Stimulated activated CD4-positive, alpha-beta T cell treated with anti-CD3 and anti-CD28 coated beads, TNF-alpha, amount 100 ng/mL, for 24 hours (primary cell): ENCODE measurements at places on chromosomes 7 and 10.

GRCh38 chr7:49244543-49244942 is 320.2 kb downstream of the CDC14C start:
- DNase-seq, result no peak

DNA sequence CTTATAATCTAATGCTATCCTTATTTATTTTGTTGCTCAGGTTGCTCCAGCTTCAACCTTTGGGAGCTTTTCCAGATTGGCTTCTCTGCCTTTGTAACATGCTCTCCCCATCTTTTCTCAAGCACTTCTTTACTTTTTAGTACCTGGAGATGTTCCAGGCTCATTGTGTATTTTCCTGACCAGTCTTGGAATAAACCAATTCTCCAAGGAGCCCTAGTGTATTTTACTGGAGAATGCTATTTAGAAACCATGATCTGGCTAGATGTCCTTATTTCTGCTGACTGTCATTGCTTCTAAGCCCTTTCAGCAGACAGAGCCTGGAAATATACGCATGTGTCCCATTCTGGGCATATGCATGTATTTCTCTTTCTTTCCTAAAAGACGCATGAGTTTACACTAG is 95.7 kb downstream of the EMX2 start:
- DNase-seq, result no peak

DNA sequence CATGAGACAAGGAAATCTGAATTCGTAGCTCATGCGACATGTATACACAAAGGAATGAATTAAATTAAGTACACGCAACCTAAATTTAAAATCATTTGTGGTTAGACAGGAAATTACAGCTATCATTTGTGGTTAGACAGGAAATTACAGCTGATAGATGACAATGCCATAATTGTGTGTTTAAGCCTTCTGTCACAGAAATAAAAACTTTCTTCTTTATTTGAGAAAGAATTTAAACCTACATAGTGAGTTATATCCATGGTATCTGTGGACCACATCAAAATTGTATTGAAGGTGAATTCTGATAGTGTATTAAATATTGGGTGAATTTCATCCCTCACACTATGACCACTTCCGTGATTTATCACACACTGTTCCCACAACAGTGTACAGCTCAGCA is 362.9 kb downstream of the MAGI2 start:
- DNase-seq, result no peak

DNA sequence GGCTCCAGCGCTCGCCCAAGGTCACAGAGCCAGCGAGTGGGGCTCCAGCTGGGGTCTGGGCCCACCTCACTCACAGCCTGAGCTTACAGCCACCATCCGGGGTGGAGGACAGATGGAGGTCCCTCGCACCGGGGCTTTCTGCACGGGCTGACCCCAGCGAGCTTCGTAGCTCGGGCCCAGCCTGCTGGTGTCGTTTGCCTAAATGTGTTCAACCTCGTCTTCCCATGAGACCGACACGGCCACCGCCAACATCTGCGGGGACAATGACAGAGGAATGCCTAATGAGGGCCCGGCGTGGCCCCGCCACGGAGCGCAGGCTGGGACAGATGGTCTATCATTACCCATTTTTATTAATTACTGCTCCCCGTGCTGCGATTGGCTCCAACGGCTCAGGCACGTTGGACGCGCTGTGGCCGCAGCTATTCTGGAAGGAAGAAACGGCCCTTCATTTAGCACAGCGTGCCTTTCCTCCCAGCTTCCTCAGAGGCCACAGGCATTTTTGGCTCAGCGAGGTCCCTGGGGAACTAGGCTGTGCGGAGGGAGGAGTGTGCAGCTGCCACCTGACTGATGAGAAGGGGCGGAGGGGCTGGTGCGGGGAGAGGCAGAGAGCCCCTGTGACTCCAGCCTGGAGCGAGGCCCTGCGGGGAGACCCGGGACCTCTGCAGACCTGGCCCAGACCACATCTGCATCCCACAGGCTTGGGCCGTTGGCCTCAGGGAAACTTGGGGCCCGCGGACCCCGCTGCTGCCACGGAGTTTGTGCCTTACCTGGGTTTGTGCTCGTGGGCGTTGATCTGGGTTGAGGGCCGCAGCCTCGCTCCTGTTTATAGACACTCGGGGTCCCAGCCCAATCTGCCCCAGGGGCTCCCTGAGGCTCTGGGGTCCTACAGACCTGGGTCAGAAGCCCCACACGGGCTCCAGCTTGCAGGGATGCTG is 22.9 kb upstream of the ELFN1 start:
- DNase-seq, result no peak

- no peak for DNase-seq
These were observed 989.4 kb downstream of the CCSER2 start for GRCh38 chr10:85317827-85318226.

DNA sequence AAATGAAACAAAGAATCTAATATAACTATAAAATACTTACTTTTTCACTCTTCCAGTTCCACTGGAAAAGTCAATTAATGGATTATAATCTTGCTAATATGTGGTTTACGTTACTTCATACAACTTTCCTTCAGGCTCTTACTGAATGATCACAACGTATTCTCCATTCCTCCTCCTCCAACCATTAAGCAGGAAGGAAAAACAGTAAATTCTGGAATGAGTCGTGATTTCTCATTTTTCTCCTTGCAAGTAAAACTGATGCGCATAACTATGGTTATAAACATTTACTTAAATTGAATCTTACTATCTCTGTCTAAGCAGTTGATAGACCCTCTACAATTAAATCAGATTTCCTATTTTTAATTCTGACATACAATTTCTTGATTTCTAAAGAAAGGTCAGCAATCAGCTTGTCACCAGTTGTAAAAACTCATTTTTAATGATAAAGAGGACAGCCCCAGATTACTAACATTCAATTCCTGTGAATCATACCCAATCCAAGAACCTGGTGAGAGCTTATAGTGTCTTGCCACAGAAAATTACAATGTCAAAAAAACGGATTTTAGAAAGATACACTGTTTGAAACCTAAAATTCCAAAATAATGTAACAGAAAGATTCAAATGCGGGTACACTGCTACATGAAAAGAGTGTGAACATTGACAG is 64.3 kb downstream of the EZH2 start:
- DNase-seq, result no peak

DNA sequence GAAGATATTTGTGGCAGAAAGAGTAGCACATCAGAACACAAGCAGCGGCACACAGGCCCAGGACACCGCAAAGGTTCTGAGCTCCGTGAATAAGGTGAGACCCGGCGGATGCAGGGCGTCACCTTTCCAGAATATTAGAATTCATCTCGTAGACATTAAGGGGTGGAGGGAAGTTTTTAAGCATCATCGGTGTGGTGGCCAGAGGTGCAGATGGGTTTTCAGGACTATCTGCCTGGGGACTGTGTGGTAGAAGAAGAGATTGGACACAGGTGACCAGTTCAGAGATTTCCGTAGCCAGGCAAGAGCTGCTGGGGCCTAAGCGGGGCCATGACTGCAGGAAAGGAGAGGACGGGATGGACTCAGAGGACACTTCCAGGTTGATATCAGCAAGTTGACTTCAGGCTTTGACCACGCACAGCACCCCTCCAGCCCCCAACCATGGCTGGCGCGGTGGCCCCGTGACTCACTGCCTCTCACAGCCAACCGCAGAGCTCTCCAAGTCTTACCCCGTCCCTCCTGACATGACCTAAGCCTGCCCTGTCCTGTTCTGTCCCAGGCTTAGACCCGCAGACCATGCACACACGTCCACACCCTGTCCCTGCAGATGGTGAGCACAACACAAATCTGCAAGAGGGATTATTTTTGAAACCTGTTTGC is 97.2 kb downstream of the OAT start:
- DNase-seq, result no peak

- no peak for DNase-seq
These were observed 3.9 kb downstream of the DOCK1 start for GRCh38 chr10:126909147-126909546.
